NCI-H2029 treated with DMSO at 0.1 percent for 48 hours (cell line): ENCODE measurements at places on chromosomes 7 and 10.

- DNase-seq: no peak
Measured at GRCh38 chr7:151806204-151806603, 70.7 kb downstream of the PRKAG2 start.

DNA sequence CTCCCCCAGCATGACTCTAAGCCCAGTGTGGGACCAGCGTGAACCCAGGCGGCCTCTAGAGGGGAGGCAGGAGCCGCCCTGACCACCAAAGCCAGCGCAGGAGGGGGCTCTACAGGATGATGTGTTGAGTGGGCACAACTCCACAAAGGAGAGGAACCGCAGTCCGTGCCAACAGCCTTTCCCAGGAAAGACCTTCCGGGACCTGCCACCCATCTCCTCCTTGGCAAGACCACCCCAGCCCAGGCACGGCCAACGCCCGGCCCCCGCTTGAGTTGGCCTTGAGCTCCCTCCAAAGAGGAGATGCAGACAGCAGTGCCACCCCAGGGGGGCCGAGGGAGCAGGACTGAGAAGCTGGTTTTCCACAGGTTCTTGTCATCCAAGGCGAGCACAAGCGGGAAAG lies 38.9 kb downstream of the PTPRN2 start:
- DNase-seq: no peak

DNA sequence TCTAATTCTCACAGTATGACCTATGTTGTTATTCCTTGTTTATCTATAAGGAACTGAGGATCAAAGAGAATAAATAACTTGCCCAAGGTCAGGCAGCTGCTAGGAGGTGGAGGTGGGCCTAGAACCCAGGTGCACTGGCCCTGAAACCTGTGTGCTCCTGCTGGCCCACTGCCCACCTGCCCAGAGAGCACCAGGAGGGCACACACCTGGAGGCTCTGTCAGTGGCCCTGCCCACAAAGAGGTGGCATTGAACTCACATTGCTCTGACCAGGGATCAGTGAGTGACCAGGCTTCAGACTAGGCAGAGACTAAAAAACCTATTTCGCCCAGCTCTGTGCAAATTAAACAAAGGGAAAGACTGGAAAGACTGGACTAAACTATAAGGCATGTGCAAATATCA lies 210.6 kb downstream of the TNS3 start:
- no peak for DNase-seq

GRCh38 chr10:24916365-24916764 lies 36.0 kb downstream of the PRTFDC1 start:
- DNase-seq: no peak
